ENCODE measurements at places on chromosomes 6 and 20.
A peak's percentile ranks its signal among the peaks of the same experiment; 100 is the strongest.

- DNase-seq = no peak
These were observed 140.8 kb downstream of the VEGFA start for GRCh38 chr6:43910638-43911353.

GRCh38 chr6:109048670-109049415 lies 45.8 kb downstream of the SESN1 start:
- DNase-seq = no peak

GRCh38 chr20:40672095-40672494 lies 16.9 kb downstream of the MAFB start:
- DNase-seq = no peak

DNA sequence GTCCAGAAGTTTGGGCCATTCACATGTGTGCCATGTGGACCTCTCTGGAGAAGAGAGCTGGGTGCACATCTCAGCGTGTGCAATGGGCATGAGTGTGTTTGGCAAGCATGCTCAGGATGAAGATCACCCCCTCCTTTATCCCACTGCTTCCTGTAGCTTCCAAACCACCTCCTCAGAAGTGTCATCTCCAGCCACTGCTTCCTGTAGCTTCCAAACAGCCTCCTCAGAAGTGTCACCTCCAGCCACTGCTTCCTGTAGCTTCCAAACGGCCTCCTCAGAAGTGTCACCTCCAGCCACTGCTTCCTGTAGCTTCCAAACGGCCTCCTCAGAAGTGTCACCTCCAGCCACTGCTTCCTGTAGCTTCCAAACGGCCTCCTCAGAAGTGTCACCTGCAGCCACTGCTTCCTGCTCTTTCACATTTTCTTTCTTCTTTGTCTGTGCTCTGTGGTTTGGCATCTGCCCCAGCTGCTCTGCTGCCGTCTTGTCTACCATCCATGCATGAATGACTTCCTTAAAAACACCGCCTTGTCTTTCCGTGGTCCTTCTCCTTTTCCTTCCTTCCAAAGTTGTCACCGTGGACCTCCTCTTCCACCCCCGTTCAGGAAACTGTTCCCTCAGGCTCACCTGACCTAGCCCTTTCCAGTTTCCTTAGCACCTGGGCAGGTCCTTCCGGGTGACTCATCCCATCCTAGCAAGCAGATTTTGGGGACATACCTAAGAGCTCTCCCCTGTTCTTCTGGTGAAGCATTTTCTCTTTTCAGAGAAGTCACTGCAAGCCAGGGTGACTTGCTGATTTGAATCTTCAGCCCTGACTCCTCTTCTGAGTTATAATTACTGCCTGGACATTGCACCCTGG lies 43.5 kb upstream of the TIAM2 start:
- no peak for DNase-seq

DNA sequence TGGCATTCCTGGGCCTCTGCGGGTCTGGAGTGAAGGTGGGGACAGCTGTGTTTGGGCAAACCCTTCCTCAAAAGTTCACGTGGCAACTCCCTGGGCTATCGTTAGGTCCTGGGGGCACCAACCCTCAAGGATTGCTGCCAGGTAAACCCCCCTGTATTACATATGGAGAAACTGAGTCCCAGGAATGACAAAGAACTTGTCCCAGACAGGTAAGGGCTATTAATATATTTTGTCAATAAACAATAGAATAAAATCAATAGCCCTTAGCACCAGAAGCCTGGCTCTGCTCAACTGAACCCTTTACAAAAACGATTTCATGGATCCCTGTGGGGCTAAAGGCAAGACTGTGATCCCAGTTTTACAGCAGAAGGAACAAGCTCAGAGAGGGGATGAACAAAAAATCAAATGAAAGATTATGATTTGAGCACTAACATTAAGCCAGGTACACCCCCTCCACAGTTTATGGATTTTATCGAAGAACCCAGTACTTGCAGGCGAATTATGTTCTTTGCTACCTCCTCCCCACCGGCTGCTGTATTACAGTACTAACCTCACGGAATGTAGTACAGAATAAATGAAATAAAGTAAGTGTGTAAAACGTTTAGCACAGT lies 2.7 kb downstream of the ID1 start:
- peak; percentile 50 for DNase-seq

GRCh38 chr20:63215101-63216040 lies 560 bp downstream of the YTHDF1 start:
- peak; percentile 22 for DNase-seq

- no peak for DNase-seq
These were observed 16.8 kb upstream of the SIRPB1 start for GRCh38 chr20:1636621-1637020.

DNA sequence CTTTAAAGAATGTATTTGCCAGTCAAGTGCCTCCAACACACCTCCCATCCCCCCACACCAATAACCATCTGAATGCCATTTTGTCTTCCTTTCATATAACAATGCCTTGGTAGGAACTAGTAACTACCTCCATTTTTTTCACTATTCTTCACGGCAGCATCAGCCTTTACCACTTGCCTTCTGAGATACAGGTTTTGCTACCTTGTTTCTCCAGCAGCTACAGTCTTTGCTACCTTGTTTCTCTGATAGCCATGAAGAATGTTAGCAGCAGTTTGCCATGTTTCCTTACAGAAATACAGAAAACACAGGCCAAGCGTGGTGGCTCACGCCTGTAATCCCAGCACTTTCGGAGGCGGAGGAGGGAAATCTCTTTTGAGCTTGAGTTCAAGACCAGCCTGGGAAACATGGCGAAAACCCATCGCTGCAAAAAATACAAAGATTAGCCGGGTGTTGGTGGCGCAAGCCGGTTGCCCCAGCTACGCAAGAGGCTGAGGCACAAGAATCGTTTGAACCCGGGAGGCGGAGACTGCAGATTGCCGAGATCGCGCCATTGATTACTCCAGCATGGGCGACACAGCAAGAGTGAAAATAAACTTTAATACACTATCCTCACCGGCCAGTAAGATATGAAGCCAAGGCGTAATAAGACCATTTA lies 100.9 kb downstream of the HFE start:
- peak; percentile 49 for DNase-seq

DNA sequence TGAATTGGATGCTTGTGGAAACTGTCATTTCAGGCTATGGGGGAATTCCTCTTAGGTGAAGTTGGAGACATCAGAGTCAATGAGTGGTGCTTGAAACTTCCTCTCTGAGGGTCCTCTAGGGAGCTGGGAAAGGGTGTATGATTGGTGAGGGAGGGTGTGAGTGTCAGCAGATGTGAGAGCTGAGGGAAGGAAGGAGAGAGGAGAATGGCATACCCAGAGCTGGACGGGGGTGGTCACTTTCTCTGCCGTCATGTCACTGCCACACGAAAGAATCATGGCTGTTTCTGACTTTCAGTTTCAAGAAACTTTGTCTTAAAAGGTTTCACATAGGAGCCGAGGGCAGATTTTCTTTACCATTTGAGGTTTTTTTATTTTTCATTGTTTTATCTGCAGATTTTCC lies 50.3 kb downstream of the DEK start:
- DNase-seq = no peak

DNA sequence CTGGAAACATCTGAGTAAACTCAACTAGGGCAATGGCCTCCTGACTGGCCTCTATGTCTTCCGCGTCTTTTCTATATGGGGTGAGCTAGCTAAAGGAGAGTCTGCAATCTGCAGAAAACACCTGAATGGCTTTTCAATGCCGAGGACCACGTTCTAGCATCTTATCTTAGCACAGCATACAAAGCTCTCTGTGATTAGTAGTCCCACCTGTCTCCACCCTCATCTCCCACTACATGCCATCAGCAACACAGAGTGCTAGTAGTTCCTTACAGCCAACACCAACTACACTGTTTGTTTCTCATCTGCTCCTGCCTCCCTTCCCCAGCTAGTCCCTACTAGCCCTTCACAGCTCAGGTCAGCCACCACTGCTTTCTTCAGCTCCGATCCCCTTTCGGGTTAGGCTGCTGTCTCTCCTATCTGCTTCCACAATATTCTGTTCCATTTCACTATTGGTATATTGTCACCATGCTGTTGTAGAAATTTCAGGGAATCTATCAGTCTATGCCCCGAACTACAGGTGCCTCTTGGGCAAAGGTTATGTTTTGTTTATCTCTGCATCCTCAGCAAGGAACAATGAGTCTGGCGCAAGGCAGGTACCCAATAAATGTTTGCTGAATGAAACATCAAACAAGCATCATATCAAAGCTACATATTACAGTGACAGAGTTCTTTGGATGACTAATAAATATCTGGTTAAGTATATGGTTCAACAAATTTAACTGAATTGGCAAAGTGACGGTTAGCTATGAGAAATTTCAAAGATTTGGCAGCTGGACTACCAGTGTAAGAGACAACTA lies 12.2 kb downstream of the LYRM4 start:
- no peak for DNase-seq

- DNase-seq = peak; percentile 20
These were observed 243.1 kb upstream of the FLRT3 start for GRCh38 chr20:14580418-14581074.

DNA sequence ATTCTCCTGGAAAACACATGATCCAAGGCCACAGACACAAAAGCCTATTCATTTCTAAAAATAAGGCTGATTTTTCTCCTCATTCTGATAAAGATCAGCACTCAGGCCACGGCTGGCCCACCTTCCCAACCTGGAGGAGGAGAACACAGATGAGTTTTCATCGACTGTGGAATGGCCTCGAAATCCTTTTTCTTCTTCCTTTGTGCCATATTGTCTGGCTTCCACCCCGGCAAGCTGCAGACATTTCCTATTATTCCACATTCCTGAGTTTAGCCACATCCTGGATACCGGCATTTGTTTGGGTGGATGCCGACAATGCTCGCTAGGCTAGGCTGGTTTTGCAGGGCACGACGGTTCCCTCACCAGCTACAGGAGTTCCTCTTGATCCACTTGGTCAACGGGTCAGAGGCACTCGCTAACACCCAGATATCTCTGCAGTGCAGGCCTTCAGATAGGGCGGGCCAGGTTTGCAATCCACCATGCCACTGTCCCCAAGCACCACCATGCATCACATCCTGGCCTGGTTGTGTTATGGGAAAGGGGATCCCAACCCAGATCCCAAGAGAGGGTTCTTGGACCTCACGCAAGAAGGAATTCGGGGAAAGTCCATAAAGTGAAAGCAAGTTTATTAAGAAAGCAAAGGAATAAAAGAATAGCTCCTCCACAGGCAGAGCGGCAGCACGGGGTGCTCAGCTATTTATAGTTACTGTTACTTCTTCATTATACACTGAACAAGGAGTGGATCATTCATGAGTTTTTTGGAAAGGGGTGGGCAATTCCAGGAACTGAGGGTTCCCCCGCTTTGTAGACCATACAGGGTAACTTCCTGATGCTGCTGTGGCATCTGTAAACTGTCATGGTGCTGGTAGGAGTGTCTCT lies 4.2 kb upstream of the CTSZ start:
- DNase-seq = no peak

DNA sequence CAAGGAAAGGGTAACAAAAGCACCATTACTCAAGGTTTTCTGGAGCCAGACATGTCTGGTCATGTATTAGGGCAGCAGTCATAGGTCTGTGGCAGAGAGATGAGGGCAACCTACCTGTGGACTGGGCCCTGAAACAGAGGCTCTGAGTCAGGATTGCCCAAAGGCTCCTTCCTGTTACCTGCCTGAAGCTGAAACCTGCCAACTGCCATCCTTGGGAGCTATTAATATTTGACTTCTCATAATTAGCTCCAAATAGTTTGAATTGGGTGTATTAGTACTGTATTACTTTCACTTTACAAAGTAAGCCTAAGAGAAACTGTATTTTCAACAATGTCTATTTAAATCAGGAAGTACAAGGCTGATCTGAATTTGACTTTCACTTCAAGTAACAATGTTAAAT lies 72.0 kb upstream of the TBX18 start:
- no peak for DNase-seq

DNA sequence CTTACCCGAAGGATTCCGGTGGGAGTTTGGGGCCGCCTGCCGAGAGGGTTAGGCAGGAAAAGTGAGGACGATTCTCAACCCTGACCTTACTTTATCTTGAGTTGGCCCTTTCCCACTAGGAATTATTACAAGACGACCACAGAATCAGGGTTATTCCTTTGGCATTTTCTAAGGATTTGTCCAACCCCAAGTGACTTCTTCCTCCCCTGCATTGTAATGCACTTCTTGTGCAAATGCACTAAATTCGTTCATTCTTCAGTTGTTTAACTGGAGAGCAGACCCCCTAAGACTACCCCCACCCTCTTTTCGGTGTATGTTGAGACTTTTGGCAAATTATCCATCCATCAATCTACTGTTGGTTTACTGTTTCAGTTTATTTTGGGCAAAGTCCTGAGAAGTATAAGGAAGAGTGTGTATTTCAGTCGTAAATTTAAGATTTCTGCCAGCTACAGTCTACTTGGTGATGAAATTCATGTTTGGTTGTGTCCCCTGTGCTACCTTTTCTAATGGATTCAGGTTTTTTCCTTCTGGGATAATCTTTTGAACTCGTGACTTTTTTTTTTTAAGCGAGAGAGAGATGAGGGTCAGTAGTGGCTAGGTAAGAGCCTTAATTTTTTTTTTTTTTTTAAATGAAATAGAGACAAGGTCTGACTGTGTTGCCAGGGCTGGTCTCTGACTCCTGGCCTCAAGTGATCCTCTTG lies 611 bp upstream of the TMEM217 start:
- DNase-seq = no peak

DNA sequence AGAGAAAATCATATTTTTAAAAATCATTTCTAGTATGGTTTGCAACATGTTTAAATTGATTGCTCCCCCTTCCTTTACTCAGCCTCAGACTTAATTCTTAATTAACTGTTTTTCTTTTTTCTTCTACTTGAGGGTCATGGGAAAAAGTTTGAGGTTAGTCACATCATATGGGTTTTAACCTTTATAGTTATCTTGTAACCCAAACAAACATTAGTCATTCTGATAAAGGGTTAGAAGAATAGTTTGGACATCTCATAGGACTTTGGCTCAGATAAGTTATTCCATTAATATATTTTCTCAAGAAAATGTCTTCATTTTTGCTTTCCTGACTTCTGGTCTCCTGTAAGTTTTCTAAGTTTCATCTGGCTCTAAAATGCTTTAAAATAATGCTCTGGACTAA lies 34.5 kb upstream of the TSPYL1 start:
- no peak for DNase-seq

DNA sequence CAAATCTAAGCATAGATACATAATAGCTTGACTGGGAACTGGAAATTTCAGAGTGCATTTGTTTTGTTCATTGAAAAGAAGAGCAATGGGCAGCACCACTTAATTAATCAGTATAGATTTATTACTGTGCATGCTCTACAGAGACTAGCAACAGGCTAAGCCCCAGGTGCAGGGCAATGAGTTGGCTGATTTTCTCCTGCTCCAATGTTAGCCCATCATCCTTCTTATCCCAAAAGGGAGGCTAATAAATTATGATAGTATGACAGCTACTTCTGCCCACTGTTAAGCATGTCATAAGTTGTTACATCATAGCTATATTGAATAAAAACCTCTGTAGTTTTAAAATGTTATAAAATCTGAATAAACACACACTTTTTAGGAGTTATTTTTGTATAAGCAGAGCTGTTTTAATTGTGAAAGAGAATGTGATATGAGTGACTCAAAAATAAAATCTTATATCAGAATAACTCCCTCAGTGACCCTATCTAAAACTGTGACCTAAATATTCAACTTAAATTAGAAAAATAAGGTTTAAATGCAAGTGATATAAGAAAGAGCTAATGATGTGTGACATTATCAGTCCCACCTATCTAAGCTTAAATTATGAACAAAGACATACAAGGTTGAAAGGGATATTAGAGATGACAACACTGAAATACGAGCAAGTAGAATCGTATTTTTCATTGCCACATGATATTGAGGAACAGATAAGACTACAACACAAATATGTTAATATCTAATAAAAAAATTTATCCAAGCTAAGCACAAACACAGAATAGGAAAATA lies 967.3 kb upstream of the ADGRB3 start:
- no peak for DNase-seq

- DNase-seq = no peak
These were observed 250.8 kb downstream of the TSHZ2 start for GRCh38 chr20:53222932-53223331.

Data from NCI-H524 (cell line).